Activated naive CD4-positive, alpha-beta T cell treated with anti-CD3 and anti-CD28 coated beads, Interleukin-2, amount 10 ng/mL, durations not matched to agents 7 days and 5 days (primary cell): ENCODE measurements at places on chromosomes 7 and 10.
A peak's percentile ranks its signal among the peaks of the same experiment; 100 is the strongest.

- no peak for DNase-seq
- H3K27me3 ChIP-seq, result no peaks in the 10 kb centered on the region
- H3K36me3 ChIP-seq, result peaks cover 2% of the 10 kb centered on the region
- no peaks in the 10 kb centered on the region for H3K4me1 ChIP-seq
Measured at GRCh38 chr7:102251531-102252365, 34.9 kb upstream of the SH2B2 start.

- H3K27ac ChIP-seq, result no peak overlapping the region
- H3K4me1 ChIP-seq, result peaks cover 9% of the 10 kb centered on the region
- H3K27me3 ChIP-seq, result no peaks in the 10 kb centered on the region
- no peak overlapping the region for H3K4me3 ChIP-seq
- no peak for DNase-seq
- H3K36me3 ChIP-seq, result peaks cover 36% of the 10 kb centered on the region
Measured at GRCh38 chr10:35079763-35080162, 10.4 kb downstream of the CUL2 start.

- no peak for DNase-seq
- peaks cover 3% of the 10 kb centered on the region for H3K36me3 ChIP-seq
- peaks cover 24% of the 10 kb centered on the region for H3K4me1 ChIP-seq
Measured at GRCh38 chr10:4082861-4083260, 297.9 kb upstream of the KLF6 start.

GRCh38 chr7:12601302-12601869 is 30.9 kb downstream of the SCIN start:
- H3K36me3 ChIP-seq, result no peaks in the 10 kb centered on the region
- no peak for DNase-seq
- no peak overlapping the region for H3K4me3 ChIP-seq
- H3K27ac ChIP-seq, result no peak overlapping the region
- no peaks in the 10 kb centered on the region for H3K4me1 ChIP-seq
- H3K27me3 ChIP-seq, result no peaks in the 10 kb centered on the region

- H3K4me3 ChIP-seq, result no peak overlapping the region
- DNase-seq, result no peak
- H3K4me1 ChIP-seq, result no peaks in the 10 kb centered on the region
- no peaks in the 10 kb centered on the region for H3K36me3 ChIP-seq
- H3K27me3 ChIP-seq, result no peaks in the 10 kb centered on the region
Measured at GRCh38 chr7:137577184-137577583, 233.7 kb upstream of the PTN start.

- H3K36me3 ChIP-seq, result no peaks in the 10 kb centered on the region
- H3K27ac ChIP-seq, result no peak overlapping the region
- no peaks in the 10 kb centered on the region for H3K4me1 ChIP-seq
- no peaks in the 10 kb centered on the region for H3K27me3 ChIP-seq
- no peak overlapping the region for H3K4me3 ChIP-seq
Measured at GRCh38 chr7:130288829-130289228, 4.1 kb upstream of the CPA4 start.

DNA sequence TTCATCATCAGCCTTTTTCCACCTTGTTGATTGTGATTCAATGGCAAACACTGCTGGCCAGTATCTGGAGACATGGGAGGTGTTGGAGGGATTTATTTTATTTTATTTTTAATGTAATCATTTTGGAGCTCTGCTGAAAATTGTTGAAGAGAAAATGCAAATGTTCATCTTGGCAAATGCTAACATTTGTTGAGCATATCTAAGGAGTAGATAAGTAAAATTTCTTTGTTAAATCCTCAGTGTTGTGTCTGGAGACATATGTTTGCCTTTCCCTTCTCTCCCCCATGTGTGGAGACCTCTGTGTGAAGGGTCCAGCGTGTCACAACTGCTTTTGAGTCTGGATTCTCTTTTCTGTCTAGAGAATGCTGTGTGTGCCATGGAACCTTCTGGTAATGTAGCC is 300.3 kb downstream of the FZD1 start:
- no peak for DNase-seq
- no peak overlapping the region for H3K4me3 ChIP-seq
- no peaks in the 10 kb centered on the region for H3K4me1 ChIP-seq
- no peaks in the 10 kb centered on the region for H3K36me3 ChIP-seq
- no peak overlapping the region for H3K27ac ChIP-seq
- no peaks in the 10 kb centered on the region for H3K27me3 ChIP-seq

DNA sequence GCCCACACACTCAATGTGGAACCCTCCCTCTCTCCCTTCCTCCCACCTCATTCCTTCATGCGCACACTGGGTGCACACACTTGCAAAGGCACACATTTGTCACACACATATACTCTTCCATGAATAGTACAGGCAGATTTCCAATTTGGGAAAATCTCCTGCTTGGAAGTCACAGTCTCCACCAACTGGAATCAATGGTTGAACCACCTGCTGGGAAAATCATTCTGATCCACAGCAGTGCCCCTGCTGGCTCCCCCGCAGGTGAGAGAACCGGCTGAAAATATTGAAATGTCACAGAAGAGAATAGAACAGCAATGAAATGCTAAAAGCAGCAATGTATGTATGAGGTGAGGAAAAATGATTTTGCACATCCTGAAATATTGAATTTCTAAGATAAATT is 232.7 kb downstream of the ADAM12 start:
- H3K4me1 ChIP-seq, result no peaks in the 10 kb centered on the region
- H3K4me3 ChIP-seq, result no peak overlapping the region
- H3K36me3 ChIP-seq, result no peaks in the 10 kb centered on the region

- peak overlapping the region; percentile 71 for H3K4me3 ChIP-seq
- H3K4me1 ChIP-seq, result peaks cover 32% of the 10 kb centered on the region
- H3K36me3 ChIP-seq, result peaks cover 19% of the 10 kb centered on the region
- no peak overlapping the region for H3K27ac ChIP-seq
- peaks cover 37% of the 10 kb centered on the region for H3K27me3 ChIP-seq
- DNase-seq, result no peak
Measured at GRCh38 chr10:92238586-92239098, 52.2 kb downstream of the CPEB3 start.

- no peak for DNase-seq
- no peaks in the 10 kb centered on the region for H3K36me3 ChIP-seq
- H3K27ac ChIP-seq, result no peak overlapping the region
- H3K4me1 ChIP-seq, result no peaks in the 10 kb centered on the region
Measured at GRCh38 chr10:29876008-29876555, 183.3 kb downstream of the JCAD start.

GRCh38 chr7:156002362-156003066 is 190.3 kb upstream of the SHH start:
- H3K27me3 ChIP-seq, result peaks cover 72% of the 10 kb centered on the region
- no peak overlapping the region for H3K4me3 ChIP-seq
- no peaks in the 10 kb centered on the region for H3K36me3 ChIP-seq
- no peak for DNase-seq

GRCh38 chr10:94076325-94076841 is 82.7 kb downstream of the PLCE1 start:
- no peaks in the 10 kb centered on the region for H3K36me3 ChIP-seq
- no peak overlapping the region for H3K27ac ChIP-seq
- H3K4me1 ChIP-seq, result no peaks in the 10 kb centered on the region
- no peak overlapping the region for H3K4me3 ChIP-seq
- DNase-seq, result no peak

- H3K27ac ChIP-seq, result no peak overlapping the region
- peaks cover 15% of the 10 kb centered on the region for H3K36me3 ChIP-seq
- peaks cover 8% of the 10 kb centered on the region for H3K4me1 ChIP-seq
- H3K27me3 ChIP-seq, result no peaks in the 10 kb centered on the region
- H3K4me3 ChIP-seq, result no peak overlapping the region
- no peak for DNase-seq
Measured at GRCh38 chr10:68049289-68050078, 25.6 kb downstream of the HERC4 start.

DNA sequence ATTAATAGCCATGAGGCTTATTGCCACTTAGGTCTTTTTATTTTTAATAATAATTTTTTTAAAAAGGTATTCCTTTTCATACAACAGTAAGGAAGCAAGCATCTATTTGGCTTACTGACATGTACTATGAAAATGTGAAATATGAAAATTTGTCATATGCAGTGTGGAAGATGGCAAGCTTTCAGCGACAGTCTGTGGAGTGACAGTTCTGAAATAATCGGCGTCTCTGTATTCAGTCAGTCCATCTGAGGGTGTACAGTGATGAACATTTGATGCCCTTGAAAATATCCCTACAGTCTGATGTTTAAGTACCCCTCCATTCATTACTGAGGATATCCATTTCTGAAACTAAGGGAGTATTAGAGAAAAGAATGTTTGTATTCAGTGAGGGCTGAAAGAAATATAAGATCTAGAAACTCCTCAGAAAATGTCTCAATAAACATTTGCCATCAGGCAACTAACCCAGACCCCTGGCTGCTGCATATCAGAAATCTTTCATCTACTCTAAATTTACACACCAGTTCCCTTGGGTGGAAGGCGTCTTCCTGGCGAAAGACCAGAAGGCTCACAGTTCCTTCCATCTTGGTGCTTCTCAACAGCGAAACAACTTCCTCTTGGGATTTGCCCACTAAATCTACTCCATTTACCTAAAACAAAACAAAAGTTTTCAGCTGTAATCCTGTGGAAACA is 440.6 kb downstream of the PARD3 start:
- H3K4me1 ChIP-seq, result peaks cover 11% of the 10 kb centered on the region
- no peak overlapping the region for H3K4me3 ChIP-seq
- H3K27me3 ChIP-seq, result no peaks in the 10 kb centered on the region
- no peaks in the 10 kb centered on the region for H3K36me3 ChIP-seq
- no peak for DNase-seq

DNA sequence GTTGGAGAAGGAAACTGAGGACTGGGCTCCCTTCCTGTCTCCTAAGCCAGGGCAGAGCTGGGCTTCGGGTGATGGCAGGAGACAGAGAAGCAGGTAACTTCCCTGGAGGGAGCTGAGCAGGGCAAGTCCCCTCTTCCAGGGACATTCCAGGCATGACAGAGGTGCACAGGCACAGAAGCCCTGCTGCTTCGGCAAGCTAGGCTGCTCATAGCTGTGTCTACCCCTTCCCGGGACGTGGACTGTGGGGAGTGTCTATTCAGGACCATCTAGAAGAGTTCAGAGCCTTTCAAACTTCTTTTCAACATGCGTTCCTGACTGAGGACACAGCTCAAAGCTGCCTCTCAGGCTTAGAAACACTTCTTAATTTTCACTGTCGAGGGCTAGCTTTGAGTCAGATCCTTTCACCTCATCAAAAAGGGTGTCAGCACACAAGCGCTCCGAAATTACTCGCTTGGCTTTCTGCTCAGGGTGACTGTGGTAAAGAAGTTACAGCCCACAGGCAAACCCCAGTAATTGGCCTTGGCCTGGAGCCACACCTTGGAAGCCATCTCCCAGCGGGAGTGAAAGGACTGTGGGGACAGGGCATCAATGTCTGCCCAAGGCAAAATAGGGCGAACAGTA is 63.7 kb upstream of the STEAP1B start:
- peaks cover 24% of the 10 kb centered on the region for H3K36me3 ChIP-seq
- H3K27ac ChIP-seq, result peak overlapping the region; percentile 87
- peaks cover 29% of the 10 kb centered on the region for H3K27me3 ChIP-seq
- DNase-seq, result peak; percentile 42

DNA sequence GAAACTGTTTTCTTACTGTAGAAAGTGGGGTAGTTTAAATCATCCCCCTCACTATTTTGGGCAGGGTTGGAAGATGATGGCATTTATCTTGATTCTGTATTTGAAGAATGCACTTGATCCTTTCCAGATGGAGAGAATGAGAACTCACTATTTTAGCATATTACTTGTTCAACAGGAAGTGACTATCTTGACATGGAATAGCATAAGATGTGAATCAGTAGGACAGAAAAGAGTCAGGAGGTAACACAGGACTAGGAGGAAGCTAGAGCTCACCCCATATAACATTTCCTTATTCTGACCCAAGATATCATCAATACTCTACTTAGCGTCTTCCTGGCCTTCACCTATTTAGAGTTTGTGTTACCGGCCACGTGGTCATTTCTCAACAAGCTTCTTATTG is 400.2 kb downstream of the PHTF2 start:
- no peaks in the 10 kb centered on the region for H3K27me3 ChIP-seq
- DNase-seq, result no peak
- H3K4me1 ChIP-seq, result no peaks in the 10 kb centered on the region
- no peak overlapping the region for H3K27ac ChIP-seq
- no peak overlapping the region for H3K4me3 ChIP-seq

GRCh38 chr10:114973997-114974396 is 36.0 kb downstream of the TRUB1 start:
- H3K27me3 ChIP-seq, result no peaks in the 10 kb centered on the region
- H3K4me1 ChIP-seq, result peaks cover 11% of the 10 kb centered on the region
- no peak for DNase-seq
- H3K4me3 ChIP-seq, result no peak overlapping the region
- H3K27ac ChIP-seq, result no peak overlapping the region

DNA sequence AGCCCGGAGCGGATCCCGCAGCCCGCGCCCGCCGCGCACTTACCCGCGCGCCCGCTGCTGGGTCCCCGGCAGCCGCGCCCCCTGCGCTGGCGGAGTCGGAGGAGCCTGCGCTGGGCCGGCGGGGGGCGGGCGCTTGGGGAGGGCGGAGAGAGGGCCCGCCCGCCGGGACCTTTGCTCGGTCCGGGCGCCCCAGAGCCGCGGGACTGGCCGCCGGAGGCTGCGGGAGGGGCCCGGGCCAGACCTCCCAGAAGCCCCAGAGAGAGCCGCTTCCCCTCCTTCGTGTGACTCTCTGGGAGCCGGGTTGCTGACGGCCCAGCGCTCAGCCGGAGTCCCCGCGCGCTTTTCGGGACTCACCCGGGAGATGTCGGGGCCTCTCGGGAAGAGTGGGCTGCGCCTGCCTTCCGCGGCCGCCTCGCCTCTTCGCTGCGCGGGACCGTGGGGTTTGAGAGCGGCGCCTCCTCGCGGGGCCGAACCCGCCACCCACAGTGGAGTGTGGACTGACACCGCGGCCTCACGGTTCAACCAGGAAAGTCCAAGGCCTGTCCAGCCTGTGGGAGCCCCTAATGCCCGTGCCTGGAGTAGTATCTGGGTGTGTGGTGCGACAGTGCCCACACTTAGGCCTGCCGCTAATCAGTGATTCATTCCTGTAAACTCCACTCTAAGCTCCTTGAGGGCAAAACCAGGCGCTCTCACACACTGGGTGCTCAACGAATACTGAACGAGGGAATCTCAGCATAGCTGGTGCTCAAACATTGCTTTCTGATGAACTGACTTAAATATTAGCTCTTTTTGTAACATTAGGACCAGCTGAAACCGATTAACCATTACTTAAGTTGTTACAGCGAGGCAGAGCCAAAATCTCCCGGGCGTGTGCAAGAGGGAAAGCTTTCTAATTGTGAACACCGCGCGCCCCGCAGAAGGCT is at the start of gene GSDME:
Gene GSDME (minus strand): TSS at position 112 of the 923 bp plus-strand sequence. CDS start 7,690 bp downstream, outside the sequence.
- no peak within 1 kb of the TSS for H3K27ac ChIP-seq
- H3K4me1 ChIP-seq, result peaks cover 26% of the 10 kb centered on the region
- no peaks in the 10 kb centered on the region for H3K36me3 ChIP-seq

- H3K36me3 ChIP-seq, result no peaks in the 10 kb centered on the region
- H3K4me1 ChIP-seq, result peaks cover under 1% of the 10 kb centered on the region
- H3K27ac ChIP-seq, result no peak overlapping the region
- no peak for DNase-seq
- no peak overlapping the region for H3K4me3 ChIP-seq
Measured at GRCh38 chr10:33198610-33199009, 135.9 kb downstream of the NRP1 start.

GRCh38 chr7:158034571-158034970 is 553.1 kb downstream of the PTPRN2 start:
- H3K36me3 ChIP-seq, result no peaks in the 10 kb centered on the region
- H3K4me3 ChIP-seq, result no peak overlapping the region
- peaks cover 7% of the 10 kb centered on the region for H3K27me3 ChIP-seq
- H3K27ac ChIP-seq, result no peak overlapping the region
- no peak for DNase-seq
- H3K4me1 ChIP-seq, result no peaks in the 10 kb centered on the region
